Stimulated activated CD8-positive, alpha-beta memory T cell treated with anti-CD3 and anti-CD28 coated beads, Interleukin-2, amount 100 ng/mL, for 1 hour (primary cell): ENCODE measurements at places on chromosomes 5 and 9.

DNA sequence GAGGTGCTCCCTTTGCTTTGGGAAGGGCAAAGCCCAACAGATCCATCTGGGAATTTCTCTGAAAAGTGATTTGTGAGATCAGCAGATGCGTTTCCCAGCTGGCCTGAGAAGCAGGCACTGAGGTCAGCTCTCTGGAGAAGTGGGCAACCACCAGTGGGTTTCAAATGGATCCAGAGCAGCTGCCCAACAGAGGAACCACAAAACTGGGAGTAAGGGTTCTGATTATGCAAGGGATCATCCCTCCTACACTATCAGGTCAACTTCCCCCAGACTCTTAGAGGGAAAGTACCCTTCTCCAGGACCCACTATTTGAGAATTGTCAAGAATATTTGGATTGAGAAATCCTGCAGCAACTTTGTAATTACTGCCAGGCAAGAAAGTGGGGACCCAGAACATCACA, 21.7 kb downstream of the CCL28 start:
- DNase-seq, result no peak

DNA sequence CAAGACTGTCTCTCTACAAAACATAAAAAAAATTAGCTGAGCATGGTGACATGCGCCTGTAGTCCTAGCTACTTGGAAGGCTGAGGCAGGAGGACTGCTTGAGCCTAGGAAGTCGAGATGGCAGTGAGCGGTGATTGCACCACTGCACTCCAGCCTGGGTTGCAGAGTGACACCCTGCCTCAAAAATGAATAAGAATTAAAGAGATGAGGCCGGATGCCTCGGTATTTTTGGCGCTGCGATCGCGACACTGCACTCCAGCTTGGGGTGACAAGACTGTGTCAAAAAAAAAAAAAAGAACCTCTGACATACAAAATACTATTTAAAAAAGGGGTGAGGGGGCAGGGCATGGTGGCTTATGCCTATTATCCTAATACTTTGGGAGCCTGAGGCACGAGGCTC, 7.3 kb downstream of the GPBP1 start:
- DNase-seq, result no peak

GRCh38 chr9:76900884-76901440, 5.0 kb downstream of the PRUNE2 start:
- DNase-seq, result no peak

DNA sequence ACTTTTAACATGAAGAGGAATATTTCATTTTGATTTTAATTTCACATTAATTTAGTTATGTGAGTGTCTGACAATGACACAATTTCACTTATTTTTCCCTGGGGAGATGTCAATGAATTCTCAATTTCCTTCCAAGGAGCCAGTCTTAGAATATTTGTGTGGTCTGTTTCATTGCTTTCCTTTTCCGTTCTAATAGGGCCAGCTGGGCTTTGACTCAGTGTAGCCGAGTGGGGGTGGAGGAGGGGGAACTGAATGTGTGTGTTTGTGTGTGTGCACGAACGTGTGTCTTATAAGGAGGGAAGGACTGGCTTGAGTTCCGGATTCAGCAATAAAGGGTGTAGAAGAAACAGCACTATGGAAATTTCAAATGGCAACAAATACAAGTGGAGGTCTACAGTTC, 100.0 kb downstream of the BASP1 start:
- no peak for DNase-seq

GRCh38 chr5:44884036-44884435, 75.3 kb downstream of the MRPS30 start:
- no peak for DNase-seq

GRCh38 chr5:78162253-78162862, 132.1 kb downstream of the AP3B1 start:
- no peak for DNase-seq

DNA sequence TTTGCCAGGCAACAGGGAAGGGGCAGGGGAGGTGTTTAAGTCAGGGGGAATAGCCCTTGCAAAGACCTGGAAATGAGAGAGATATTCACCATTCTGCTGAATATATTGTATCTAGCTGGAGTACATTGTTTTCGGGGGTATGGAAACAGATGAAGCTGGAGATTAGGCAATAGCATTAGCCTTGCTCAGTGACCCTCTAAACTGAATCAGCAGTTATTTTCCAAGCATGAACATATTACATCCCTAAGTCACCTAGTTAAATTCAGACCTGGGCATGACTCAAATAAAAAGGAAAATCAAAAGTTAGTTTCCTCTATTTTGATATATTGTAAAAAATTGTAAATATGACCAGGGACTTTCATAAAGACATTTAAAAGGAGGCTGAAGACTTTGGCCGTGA, 544.6 kb upstream of the TRPC7 start:
- no peak for DNase-seq

- no peak for DNase-seq
Observed at GRCh38 chr5:181059297-181060230, 19.5 kb downstream of the BTNL9 start.

GRCh38 chr5:127813633-127814587, 110.7 kb downstream of the CCDC192 start:
- no peak for DNase-seq

- no peak for DNase-seq
Observed at GRCh38 chr5:178378527-178379484, 146.2 kb upstream of the PHYKPL start.

GRCh38 chr9:92680166-92681119, 10.5 kb upstream of the IPPK start:
- DNase-seq, result no peak

DNA sequence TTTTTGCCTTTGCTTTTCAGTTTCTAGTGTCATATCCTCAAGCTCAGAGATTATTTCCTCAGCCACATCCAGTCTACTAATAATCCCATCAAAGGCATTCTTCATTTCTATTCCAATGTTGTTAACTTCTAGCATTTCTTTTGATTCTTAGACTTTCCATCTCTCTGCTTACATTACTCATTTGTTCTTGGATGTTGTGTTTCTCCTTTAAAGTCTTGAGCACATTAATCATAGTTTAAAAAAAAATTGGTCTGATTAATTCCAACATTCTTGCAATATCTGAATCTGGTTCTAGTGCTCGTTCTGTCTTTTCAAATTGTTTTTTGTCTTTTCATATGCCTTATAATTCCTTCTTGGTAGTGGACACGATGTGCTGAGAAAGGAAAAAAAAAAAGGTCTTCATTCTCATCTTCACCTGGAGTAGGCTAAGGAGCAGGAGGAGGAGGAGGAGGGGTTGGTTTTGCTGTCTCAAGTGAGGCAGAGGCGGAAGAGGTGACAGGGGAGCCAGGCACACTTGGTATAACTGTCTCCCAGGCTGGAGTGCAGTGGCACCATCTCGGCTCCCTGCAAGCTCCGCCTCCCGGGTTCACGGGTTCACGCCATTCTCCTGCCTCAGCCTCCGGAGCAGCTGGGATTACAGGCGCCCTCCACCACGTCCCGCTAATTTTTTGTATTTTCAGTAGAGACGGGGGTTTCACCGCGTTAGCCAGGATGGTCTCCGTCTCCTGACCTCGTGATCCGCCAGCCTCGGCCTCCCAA, 16.3 kb downstream of the PRXL2C start:
- DNase-seq, result no peak

GRCh38 chr5:173757403-173758209, 130.5 kb upstream of the CPEB4 start:
- no peak for DNase-seq

DNA sequence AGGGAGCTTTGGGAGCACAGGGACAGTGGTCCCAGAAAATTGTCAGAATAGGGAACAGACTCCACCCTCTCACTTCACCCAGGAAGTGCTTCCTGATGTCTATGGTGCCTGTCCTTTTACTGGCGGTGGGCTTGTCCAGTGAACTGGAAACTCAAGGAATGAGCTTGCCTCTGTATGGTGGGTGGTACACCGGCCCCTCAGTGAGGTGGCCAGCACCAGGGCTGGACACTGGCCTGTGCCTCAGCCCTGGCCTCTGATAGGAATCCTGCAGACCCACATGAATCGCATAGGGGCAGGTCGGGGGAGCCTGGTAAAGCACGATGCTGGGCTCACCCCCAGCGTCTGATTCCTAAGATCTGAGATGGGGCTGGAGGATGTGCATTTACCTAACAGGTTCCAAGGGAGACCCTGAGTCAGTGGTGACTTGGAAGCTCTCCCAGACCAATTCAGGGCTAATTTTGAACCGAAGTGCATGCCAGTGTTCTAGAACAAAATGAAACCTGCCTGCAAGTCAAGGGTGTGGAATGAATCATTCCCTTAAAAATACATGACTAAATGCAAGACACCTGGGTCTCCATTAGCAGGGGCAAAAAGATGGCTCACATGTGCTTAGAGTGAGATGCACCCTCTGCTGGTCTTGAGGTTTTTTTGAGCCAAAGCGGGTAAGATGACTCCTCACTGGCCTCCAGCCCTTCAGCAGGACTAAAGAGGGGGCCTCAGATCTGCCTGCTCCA, 178.3 kb downstream of the HSPA4 start:
- DNase-seq, result no peak

- DNase-seq, result no peak
Observed at GRCh38 chr5:170757182-170757601, 26.3 kb upstream of the GABRP start.

DNA sequence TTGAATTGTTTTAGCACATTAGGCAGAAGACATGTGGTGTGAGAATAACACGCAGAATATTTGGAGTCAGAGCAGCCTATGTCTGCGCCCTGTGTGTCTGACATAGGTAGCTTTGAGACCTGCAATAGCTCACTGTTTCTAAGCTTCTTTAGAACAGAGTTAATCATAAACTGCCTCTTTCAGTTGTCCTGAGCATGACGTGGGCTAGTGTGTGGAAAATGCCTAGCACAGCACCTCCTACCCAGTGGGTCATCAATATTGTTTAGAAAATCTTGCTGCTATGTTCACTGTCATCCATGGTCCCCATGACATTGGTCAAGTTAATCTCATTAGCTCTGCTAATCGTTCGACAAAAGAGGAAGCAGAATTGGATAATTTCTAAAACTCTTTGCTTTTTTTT, 357.4 kb upstream of the SGCD start:
- no peak for DNase-seq

GRCh38 chr9:21657966-21658667, 144.3 kb upstream of the MTAP start:
- DNase-seq, result no peak

DNA sequence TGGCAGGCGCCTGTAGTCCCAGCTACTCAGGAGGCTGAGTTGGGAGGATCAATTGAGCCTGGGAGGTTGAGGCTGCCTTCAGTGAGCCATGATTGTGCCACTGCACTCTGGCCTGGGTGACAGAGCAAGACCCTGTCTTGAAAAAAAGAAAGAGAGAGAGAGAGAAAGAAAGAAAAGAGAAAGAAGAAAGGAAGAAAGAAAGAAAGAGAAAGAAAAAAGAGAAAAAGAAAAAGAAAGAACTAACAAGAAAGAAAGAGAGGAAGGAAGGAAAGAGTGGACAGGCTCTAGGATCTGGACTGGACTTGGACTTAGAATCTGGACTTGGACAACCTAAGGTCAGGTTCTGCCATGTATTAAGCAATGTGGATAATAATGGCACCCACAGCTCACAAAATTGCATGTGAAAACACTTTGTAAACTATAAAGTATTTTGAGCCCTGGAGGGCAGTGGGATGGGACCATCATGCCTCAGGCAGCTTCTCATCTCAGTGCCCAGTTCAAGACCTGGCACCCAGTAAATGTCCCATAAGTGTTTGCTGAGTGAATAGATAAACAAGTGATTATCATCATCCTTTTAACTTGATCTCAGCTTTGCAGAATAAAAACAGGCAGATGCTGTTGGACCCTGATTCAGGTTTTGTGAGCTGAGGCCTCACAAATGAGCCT, 12.8 kb upstream of the PHF19 start:
- DNase-seq, result no peak

DNA sequence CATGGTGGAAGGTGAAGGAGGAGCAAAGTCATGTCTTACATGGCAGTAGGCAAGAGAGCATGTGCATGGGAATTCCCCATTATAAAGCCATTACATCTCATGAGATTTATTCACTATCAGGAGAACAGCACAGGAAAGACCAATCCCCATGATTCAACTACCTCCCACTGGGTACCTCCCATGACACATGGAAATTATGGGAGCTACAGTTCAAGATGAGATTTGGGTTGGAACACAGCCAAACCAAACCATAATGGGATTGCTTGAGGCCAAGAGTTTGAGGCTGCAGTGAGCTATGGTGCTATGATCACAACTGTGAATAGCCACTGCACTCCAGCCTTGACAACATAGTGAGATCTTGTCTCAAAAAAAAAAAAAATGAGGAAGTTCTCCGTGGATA, 581.8 kb downstream of the TAF11L14 start:
- no peak for DNase-seq

- no peak for DNase-seq
Observed at GRCh38 chr5:40991168-40991980, 79.8 kb downstream of the MROH2B start.

DNA sequence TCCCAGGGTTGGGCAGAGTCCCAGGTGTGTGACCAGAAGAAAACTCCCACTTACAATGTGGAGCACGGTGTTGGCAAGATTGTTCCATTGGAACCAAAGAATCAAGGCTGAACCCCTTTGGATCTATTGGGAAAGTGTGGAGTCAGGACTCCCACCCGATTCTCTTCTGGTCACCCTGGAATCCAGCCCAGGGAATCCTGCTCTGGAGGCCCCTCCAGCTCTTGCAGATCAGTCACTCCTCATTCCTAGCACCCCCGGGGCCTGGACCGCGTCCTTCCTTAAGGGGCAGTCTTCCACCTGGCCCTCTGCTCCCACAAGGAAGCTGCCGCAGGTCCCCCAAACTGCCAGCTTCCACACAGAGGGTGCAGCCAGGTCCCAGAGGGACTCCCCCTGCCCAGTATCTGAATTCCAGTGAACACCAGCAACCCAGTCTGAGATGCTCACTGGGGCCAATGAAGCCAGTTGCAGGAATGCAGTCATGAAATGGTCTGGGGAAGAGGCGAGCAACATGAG, 170.1 kb downstream of the GADD45G start:
- no peak for DNase-seq

DNA sequence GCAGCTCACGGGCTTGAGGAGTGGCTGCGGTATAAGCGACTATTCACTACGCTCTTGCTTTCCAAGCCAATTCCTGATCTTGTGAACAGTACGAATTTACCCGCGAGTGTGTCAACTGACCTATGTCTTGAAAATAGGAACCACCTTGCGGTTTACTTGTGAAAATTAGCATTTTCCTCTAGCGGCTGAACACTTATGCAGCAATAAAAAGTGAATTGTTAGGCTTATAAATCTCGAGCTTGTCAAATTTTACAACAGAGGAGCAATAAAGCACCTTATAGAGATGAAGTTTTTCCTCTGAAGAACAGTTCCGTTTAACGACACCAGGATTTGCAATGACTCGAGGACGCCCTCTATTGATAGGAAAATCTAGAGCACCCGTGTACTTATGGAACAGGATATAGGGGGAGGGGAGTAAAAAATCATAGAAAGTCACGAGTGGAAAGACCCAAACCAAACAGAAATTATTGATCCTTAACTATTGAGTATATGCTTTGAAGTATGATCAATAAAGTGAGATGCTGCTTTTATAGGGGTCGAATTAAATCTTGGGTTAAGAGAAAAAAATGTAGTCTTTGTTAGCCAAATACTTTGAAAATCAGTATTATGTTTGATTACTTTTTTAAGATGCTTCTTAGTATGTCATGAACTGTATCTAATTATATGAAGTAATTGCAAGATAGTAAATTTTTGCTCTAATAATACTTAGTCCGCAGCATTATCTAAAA, 1.9 kb upstream of the RGMB start:
- DNase-seq, result no peak
